ENCODE measurements at places on chromosomes 4 and X.

GRCh38 chrX:37047776-37048175 lies 39.6 kb downstream of the FAM47C start:
- no peak for DNase-seq

GRCh38 chrX:11050013-11050412 lies 61.1 kb upstream of the HCCS start:
- no peak for DNase-seq

GRCh38 chr4:171025343-171025742 lies 787.9 kb upstream of the GALNTL6 start:
- no peak for DNase-seq

DNA sequence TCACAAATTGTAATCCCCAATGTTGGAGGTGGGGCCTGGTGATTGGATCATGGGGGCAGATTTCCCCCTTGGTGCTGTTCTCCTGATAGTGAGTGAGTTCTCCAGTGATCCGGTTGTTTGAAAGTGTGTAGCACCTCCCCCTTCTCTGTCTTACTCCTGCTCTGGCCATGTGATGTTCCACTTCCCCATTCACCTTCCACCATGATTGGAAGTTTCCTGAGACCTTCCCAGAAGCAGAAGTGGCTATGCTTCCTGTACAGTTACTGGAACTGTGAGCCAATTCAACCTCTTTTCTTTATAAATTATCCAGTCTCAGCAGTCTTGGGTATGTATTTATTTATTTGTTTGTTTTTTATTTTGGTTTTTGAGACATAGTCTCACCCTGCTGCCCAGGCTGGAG lies 143.2 kb downstream of the CPE start:
- no peak for DNase-seq
